ENCODE measurements at places on chromosomes 13 and 19. TPM values are rescaled to one million over a fixed set of nuclear protein-coding genes. Genes with fewer than 3 reads are reported as not detected.

MEDAG gene
- not detected for total RNA-seq

GRCh38 chr13:44385847-44386246 lies 12.2 kb downstream of the SERP2 start:
- no peak for DNase-seq

GRCh38 chr13:41716236-41716635 lies 244.7 kb downstream of the VWA8 start:
- DNase-seq: no peak

DNA sequence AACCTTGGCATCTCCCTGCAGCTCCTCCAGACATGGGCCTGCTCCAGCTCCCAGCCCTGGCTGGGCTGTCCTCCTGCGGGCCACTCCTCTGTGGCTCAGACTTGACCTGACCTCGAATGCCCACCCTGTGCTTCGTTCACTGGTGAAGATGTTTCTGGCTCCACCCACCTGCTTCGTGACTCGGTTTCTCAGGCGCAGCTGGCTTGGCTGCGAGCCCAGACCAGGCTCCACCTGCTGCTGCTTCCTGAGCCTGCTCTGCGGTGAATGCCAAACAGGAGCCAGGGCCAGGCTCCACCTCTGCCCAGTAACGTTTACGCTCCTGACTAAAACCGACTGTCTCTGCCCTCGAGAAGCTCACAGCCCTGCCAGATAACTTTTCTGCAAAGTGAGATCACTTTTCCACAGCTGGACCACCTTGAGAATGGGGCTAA lies 8.9 kb upstream of the RSPH6A start:
- DNase-seq: no peak

Measured in NCI-H460 (cell line).